ENCODE measurements at places on chromosomes 7 and 10.
A peak's percentile ranks its signal among the peaks of the same experiment; 100 is the strongest.

DNA sequence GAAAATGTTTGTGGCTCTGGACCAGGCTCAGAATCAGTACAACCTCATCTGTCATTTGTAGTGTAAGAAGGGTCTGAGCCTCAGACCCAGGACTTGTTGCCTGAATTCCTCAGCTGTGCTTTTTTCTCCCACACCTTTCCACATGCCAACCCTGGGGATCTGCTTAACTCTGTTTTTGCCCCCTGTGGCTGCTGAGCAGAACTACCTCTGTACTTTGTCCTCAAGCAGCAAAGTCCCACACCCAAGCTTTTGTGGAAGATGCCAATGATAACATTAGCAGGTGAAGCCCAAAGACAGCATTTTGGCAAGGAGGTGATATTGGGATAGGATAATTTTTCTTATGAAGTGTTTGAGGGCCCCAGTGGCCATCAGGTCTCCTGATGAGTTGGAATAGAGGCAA, 5.8 kb upstream of the CYP2C18 start:
- no peak for DNase-seq

GRCh38 chr10:124166431-124167125, 73.2 kb upstream of the CHST15 start:
- no peak for DNase-seq

DNA sequence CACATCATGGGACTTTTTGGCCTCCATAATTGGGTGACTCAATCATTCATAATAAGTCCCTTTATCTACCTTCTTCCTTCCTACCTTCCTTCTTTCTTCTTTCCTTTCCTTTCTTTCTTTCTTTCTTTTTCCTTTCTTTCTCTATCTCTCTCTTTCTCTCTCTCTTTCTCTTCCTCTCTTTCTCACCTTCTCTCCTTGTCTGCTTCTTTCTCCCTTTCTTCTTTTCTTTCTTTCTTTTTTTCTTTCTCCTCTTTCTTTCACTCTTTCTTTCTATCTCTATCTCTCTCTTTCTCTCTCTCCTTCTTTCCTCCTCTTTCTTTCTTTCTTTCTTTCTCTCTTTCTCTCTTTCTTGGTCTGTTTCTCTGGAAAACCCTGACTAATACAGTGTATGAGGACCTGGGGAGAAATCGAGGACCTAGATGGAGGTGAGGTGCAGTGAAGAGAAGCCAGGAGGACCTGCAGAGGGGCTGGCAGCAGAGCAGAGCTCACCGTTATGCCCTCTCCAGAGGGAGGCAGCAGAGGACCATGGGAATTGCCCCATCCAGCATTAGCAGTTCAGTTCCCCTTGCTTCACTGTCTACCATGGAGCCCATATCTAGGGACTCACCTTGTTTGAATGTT, 52.7 kb upstream of the BTRC start:
- peak; percentile 15 for DNase-seq

DNA sequence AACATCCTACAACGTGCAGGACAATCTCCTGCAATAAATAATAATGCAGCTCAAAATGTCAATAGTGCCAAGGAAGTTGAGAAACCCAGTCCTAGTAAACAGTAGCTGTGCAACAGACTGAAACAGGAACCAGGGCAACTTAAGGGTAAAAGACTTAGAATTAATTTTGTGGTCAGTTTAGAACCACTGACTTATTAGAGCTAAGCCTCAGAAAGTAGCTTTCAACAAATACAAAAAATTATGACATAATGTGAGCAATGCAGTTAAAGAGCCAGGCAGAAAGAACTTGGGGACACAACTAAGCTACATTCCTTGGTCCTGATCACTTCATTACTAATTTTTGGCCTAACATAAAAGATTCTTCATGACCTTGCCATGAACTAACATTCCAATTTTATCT, 195.4 kb downstream of the MACC1 start:
- no peak for DNase-seq

GRCh38 chr7:157301610-157302120, 35.1 kb upstream of the DNAJB6 start:
- DNase-seq = no peak

GRCh38 chr7:122269241-122269640, 35.3 kb downstream of the FEZF1 start:
- DNase-seq = no peak

- DNase-seq = peak; percentile 19
Observed at GRCh38 chr10:23293145-23293724, 51.4 kb downstream of the C10orf67 start.

DNA sequence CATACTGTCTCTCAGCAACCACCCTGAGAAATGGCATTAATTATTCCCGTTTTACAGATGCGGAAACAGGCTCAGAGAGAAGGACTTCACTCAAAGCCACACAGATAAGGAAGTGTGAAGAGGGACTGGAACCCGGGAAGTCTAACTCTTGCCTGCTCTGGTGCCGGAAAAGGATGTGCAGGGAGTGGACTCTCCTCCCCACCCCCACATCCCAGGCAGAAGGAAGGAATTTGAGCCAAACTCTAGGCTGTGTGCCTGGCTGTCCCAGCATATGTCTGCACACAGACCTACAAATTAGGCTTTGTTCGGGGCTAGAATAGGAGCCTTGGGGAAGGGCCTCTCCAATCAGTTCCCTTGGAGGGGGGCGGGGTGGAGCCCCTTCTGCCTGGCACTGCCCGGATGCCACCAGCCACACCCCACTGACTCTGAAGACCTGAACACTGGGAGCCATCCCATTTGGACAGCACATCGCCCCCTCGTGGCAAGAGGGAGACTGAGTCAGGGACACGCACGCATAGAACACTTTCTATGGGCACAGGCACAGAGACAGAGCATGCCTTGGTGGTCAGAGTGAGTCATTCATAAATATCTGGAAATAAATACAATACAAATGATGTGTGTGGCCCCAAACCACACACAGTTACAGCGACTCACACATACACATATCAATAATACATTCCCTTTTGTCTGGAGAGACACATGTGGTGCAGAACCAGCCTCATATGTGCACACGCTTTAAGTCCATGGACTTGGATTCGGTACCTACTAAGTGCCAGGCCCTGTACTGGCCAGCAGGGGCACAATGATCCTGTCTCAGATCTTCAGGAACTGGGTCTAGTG, 13.1 kb downstream of the LZTS2 start:
- DNase-seq = peak; percentile 63

GRCh38 chr10:49353026-49353894, 42.6 kb downstream of the DRGX start:
- no peak for DNase-seq

GRCh38 chr7:25348104-25348503, 119.8 kb upstream of the NPVF start:
- DNase-seq = no peak

GRCh38 chr10:107806026-107806425, 641.5 kb upstream of the SORCS1 start:
- DNase-seq = no peak

DNA sequence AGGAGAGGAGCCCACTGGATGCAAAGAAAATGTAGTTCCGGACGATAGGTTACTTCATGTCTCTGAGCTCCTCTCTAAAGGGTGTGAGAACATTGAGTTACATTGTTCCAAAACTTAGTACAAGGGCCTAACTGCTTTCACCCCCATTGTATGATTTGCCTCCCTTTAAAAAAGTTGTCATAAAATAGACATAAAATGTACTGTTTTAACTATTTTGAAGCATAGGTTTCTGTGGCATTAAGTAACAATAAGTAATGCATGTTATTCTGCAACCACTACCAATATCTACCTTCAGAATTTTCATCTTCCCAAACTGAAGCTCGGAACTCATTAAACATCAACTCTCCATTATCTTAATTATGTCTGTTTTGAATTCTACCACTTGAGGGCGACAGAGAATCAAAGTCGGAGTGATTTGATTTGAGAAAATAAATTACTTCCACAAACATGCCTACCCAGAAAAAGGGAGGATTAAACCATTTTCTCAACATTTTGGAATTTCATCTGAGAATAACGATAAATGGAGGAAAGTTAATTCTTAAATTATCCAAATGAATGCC, 2.7 kb downstream of the IGFBP1 start:
- no peak for DNase-seq

DNA sequence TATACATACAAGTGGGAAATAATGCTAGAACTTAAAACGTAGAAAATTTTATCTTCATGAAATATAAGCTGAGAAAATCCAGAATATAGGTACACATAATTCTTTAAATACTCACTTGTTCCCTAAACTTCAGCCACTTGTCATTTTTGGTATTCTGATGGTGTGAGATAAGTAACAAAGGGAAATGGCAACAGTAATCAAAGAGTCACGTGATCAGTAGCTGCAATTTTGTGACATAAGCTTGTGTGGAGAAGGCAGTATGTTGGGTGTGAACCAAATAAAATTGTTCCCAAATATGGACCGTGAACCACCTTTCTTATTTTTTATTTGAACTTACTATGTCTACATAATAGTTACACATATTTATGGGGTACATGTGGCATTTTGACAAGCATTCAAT, 650.3 kb upstream of the ADARB2 start:
- DNase-seq = no peak

DNA sequence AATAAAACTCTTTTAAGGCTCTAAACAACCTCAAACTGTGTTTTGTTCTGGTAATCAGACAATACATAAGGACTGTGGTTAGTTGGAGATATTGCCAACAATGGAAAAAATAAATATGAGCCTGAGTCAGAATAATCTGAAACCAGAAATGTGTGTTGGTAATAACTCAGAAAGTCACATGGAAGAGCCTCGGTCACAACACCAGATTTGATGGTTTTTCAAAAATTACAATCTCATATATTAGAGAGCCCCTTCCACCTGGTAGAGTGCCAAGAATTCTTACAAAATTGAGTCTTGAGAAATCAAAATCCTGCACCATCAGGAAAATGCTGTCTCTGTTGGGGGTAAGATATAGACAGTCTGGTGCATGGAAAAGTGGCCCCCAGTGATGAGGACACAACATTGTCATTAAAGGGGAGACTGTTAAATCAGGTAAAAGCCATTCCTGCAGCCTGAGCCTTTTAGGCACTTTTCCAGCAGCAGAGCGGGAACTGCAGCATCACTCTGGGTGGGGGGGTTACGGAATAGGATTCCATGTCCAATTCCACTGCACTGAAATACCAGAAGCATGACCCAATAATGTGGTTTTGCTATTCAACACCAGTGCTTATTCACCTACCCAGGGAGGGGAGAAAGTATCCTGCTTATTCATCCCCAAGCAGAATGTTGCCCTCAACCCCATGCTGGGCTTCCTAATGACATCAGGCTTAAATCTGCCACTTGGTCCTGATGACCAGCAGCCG, 9.5 kb upstream of the ADAM12 start:
- DNase-seq = no peak
